Smooth muscle cell of the brain vasculature (primary cell): ENCODE measurements at places on chromosomes 13 and 19.

DNA sequence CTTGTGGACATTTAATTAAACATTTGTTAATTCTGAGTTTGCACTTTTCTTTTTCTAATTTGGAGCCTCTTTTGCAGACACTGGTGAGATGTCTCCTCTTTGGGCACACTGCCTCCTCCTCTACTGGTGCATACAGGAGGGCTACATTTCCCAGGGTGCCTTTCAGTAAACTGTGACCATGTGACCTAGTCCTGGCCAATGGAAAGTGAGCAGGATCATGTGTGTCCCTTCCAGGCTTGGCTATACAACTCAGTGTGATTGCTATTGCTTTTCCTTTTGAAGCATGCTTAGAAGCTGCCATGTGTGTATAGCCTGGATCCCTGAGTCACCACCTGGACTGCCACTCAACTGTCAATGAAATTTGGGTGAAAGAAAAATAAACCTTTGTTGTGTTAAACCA is 4.5 kb downstream of the IZUMO2 start:
- DNase-seq = no peak

- no peak for DNase-seq
Observed at GRCh38 chr19:56699552-56699951, 28.0 kb upstream of the ZNF835 start.

DNA sequence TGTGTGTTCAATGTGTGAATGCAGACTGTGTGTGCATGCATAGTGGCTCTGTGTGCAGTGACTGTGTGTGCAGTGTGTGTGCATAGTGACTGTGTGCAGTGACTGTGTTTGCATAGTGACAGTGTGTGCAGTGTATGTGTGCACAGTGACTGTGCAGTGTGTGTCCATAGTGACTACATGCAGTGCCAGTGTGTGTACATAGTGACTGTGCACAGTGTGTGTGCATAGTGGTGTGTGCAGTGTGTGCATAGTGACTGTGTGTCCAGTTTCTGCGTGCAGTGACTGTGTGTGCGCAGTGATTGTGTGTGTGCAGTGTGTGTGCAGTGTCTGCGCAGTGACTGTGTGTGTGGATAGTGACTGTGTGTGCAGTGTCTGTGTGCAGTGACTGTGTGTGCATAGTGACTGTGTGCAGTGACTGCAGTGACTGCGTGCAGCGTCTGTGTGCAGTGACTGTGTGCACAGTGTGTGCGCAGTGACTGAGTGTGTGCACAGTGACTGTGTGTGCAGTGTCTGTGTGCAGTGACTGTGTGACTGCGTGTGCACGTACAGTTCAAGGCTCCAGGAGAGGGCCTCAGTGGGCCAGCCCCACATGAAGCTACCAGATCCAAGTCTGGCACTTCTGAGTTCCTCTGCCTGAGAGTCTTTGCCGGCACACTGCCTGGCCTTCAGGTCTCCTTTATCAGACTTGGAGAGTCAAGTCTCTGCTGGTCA is 90.3 kb downstream of the IER2 start:
- DNase-seq = no peak

DNA sequence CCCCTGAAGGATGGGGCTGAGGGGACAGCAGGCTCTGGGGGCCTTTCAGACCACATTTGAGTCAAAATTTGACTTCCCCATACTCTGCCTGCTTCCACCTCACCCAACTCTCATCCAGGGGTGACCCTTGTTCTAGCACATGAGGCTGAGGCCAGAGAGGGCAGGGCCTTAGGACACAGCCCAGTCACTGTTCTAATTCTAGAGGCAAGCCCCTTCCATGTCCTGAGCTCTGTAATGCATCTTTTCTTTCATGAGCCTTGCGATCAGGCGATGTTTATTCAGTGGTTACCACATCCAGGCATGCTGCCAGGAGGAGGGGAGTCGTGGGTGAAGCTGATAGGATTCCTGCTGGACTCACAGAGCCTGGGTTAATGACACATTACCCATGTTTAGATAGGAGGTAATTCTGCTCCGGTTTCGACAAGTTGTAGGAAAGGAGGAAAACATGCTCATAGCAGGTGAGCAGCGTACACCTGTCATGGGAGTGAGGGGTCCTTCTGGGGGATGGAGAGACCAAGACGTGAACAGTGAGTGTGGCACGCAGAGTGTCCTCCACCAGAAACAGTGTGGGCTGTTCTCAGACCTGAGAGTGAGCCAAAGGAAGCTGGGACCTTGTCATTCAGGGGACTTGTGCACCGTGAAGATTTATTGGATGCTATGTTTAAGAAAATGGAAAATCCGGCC is 9.3 kb downstream of the RPS9 start:
- DNase-seq = peak; percentile 94

GRCh38 chr13:71291842-71292146 is 575.2 kb downstream of the DACH1 start:
- no peak for DNase-seq

GRCh38 chr13:98157188-98157587 is 14.3 kb downstream of the FARP1 start:
- DNase-seq = no peak

- no peak for DNase-seq
Observed at GRCh38 chr19:17049711-17050280, 23.2 kb upstream of the CPAMD8 start.

DNA sequence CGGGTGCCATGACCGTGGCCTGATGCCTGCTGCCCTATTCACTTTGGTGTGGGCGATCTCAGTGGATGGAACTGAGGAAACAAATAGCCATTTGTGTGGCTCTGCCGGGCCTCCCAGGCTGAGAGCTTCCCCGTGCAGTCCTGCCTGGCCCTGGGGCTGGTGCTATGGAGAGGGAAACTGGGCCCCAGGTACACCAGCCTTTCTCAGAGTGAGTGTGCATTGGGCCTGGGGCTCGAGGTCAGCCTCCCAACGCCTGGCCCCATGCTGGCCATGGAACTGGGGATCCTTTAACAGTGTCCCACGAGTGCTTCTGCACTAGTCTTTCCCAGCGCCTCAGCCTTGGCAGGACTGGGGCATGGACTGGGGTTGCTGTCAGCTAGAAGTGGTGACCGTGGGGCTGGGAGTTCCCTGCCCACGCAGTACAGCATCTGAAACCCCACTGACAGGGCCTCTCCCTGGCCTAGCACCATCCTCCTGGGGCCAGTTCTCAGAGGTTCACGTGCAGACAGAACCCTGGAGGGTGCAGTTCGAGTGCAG is 10.5 kb downstream of the PLEKHF1 start:
- no peak for DNase-seq

- no peak for DNase-seq
Observed at GRCh38 chr13:93956426-93956825, 523.1 kb downstream of the DCT start.

DNA sequence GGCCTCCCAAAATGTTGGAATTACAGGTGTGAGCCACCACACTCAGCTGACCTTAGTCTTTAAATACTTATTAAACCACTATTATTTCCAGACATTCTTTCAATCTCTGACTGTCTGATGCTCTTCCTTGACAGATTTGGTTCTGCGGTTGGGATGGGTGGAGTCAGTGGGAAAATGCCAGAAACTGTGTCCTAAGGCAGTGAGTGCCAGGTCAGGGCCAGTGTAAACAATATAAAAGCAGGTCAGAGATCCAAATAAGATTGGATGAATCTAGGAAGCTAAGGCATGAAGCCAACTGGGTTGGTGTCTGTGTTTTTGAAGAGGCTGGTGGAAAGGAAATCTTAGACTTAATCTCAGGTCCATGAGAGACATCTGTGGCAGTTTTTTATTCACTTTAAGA is 74.7 kb downstream of the KLF5 start:
- no peak for DNase-seq

DNA sequence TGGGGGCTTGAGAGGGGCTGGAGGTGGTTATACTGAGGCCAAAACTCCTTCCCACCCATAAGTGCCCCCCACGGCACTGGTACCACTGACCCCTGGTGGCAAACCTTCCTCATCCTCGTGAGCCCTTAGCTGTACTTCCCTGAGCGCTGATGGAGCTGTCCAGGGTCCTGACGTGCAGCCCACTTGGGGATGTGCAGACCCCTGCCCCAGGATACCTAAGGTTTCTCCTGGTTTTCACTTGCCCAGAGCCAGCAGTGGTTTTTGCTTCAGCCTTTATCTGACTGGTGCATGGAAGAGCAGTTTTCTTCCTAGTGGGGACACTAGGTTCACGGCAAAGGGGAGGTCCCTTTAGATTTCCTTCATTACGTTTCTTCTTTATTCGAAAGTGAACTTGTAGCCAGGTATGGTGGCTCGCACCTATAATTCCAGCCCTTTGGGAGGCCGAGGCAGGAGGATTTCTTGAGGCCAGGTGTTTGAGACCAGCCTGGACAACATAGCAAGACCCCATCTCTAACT is 28.7 kb upstream of the KCTD15 start:
- DNase-seq = no peak

- DNase-seq = no peak
Observed at GRCh38 chr19:1086613-1087012, 8.6 kb downstream of the POLR2E start.

DNA sequence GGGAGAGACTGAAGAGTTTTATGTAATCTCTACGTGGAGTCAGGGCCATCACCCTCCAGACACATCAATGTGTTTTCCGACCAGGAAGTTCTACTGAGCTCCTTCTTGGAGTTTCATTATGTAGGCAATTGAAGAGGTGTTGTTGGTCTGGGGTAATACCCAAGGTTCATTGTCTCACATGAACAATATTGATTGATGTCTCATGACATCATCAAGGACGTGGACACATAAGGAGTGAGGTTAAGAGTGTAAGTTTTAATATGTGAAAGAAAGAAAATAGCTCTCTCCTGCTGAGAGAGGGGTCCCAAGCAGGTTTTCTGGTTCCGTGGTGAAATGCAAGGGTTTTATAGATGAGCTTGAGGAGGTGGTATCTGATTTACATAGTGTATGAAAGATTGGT is 280.7 kb upstream of the MIR17HG start:
- DNase-seq = no peak

DNA sequence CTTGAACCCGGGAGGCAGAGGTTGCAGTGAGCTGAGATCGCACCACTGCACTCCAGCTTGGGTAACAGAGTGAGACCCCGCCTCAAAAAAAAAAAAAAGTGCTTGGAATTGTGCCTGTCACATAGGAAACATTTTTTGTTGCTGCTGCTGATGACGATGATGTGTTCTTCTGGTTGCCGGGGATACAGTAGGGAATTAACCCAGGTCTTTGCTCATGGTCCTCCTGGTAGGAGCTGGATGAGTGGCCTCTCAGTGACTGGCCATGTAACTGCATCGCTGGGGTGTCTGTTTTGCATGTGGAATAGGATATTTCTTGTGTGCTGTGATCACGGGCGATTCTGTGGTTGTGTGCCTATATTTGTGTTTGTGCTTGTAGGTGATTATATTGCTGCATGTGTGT is 4.7 kb upstream of the CNFN start:
- DNase-seq = no peak

GRCh38 chr19:50693064-50693975 is 26.3 kb downstream of the SHANK1 start:
- DNase-seq = no peak

DNA sequence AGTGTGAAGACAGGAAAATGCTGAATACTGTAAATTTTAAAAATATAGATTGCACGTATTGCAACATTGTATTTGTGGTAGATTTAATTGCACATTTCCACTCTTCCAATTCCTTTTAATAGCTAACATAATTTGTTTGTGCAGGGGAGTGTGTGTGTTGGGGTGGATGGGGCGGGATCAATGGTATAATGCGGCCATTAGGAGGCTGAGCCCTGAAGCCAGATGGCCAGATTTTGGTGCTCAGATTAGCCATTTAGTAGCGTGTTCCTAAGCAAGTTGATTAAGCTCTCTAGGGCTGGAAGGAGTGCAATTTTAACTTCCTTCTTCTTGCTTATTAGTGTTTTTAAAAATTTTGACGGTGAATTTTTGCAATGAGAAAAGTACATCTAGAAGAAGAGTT is 5.8 kb downstream of the OXGR1 start:
- no peak for DNase-seq

DNA sequence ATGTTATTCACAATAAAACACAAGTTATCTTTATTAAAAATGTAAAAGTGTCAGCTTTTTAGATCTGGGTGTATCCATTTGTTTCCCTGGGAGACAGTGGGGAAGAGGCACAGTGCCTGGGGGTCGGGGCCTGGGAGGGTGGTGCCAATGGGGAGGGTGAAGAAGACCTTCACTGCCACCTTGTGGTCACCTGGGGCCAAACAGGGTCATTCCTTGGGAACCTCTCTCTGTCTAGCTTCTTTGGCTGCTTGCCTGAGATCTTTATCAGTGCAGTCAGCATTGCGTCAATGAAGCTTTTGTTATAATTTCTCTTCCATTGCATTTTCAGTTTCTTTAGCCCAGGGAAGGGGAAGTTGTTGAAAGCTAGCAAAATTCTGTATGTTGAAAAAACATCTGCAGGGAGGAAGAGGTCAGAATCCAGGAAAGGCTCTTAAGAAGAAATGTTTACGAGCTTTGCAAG is 39.1 kb downstream of the PCDH8 start:
- DNase-seq = no peak

GRCh38 chr13:112726016-112726767 is 36.4 kb downstream of the ATP11A start:
- DNase-seq = no peak

GRCh38 chr13:110882972-110883371 is 31.9 kb downstream of the ANKRD10 start:
- no peak for DNase-seq

DNA sequence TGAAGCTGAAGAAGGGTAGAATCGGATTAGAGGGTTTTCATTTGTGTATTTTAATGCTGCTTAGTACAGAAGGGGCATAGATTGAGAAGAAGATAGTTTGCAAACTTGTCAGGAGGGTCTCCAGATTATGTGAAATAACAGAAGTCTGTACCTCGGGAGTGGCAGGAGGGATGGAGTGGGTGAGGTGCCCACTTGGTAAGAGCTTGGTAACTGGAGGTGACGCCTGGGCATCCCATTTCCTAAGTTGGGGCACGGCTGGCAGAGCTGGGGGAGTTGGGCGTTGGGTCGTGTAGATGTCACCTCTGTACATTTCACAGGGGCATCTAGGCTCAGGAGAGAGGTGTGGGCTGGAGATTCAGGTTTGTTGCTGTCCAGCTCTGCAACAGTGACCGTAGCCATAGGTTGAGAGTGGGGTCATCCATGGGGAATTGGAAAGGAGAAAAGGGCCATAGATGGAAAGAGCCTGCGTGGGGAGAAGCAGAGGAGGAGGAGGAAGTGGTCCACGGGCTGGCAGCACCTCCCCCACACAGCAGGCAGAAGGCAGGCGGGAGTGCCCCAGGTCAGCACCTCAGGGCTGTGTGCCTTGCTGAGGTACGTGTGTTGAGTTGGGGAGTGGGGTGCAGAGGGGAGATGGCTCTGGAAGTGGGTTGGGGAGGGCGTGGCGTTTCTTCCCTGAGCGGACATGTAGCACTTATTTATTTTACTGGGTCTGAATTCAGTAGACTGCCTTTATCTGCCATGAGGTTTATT is 31.2 kb downstream of the MPHOSPH8 start:
- DNase-seq = no peak

GRCh38 chr13:70889163-70889562 is 780.9 kb upstream of the KLHL1 start:
- DNase-seq = no peak

DNA sequence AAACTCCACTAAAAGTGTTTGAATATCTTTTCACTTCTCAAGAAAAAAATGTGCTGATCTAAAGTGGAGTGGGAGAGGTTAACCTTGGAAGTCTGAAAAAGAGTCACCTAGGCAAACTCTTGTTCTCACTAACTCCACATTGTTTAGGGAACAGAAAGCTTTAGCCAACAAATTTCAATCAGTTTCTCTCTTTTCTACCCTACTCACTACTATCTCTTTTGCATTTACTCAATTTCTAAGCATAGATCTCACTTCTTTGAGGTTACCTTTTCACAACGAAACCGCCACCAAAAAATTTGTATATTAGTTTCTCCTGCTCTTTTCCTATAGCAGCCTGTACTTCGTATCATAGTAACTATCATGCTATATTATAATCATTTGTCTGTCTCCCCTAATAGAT is 6.3 kb downstream of the NHLRC3 start:
- DNase-seq = no peak

- DNase-seq = no peak
Observed at GRCh38 chr13:99600318-99600717, 99.0 kb downstream of the TM9SF2 start.
